ENCODE measurements at places on chromosomes 5 and 9.

DNA sequence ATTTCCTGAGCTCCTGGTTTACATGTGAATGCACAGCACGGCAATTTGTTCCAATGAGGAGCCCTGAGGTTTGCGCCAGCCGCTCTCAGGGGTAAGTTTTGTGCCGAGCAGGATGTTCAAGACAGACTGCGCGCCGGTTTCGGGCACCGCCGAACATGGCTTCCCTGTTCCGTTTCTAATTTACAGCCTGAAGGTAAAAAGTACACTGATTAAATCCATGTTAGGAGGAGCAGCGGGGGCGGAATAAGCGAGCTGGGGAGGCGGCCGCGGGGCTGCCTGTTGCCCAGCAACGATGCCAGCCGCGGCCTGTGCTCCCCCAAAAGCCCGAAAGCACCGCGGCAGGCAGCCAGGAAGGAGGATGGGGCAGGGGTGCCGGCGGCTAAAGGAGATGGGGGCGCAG, 6.4 kb downstream of the SOWAHA start:
- no peak for DNase-seq

DNA sequence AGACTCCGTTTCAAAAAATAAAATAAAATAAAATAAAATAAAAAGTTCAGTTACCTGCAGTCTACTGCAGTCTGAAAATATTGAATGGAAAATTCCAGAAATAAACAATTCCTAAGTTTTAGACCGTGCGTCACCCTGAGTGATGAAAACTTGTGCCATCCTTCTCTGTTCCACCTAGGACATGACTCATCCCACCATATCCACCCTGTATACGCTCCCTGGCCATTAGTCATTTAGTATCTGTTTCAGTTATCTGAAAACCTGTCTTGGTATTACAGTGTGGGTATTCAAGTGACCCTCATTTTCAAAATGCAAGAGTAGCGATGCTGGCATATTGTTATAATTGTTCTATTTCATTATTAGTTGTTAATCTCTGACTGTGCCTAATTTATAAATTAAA, 51.8 kb upstream of the TEX48 start:
- DNase-seq, result no peak

DNA sequence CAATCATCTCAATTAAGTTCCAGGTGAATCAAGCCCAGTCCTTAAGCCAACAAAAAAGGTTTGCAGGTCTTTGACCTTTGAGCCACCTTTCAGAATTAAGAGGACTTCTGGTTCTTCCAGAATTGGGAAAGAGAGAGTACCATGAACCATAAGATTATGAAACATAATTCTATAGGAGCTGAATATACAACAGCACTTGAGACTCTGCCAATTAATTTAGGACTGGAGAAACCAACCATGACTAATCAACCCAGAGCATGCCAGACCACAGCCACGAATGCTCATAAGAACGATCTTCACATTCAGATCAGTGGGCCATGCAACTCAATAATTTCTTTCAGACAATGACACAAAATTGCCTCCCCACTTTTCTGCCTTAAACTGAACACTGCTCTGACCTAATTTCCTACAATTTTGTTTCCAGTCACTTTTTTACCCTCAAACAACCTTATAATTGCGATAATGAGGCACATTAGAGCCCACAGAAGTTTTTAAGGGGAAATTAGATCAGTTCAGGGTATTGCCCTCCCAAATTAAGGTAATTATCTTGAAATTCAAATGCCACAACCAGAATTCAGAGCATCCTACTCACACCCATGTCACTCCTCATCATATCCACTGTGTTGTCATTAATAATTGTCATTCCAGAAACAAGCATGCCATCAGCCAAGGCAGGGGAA, 213.4 kb downstream of the ATPSCKMT start:
- no peak for DNase-seq

GRCh38 chr5:56829137-56829908, 14.0 kb downstream of the MAP3K1 start:
- DNase-seq, result no peak

DNA sequence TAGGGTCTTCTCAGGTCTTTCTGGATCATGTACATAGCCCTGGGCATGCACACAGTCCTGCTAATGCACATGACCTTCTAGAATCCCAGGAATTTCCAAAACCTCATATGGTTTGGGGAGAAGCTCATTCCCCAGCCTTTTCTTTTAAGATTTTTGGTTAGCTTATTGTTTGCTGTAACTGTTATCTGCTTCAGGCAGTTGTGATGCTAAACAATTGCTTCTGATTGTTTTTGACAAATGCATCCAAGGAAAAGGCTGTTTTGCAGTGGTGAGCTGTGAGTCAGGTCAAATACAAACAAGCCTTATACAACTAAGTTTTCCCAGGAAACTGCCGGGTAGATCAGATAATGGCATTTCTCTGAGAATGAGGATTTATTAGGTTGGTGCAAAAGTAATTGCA, 32.7 kb downstream of the SMC5 start:
- no peak for DNase-seq

- no peak for DNase-seq
Observed at GRCh38 chr5:159807586-159807985, 108.7 kb upstream of the ADRA1B start.

DNA sequence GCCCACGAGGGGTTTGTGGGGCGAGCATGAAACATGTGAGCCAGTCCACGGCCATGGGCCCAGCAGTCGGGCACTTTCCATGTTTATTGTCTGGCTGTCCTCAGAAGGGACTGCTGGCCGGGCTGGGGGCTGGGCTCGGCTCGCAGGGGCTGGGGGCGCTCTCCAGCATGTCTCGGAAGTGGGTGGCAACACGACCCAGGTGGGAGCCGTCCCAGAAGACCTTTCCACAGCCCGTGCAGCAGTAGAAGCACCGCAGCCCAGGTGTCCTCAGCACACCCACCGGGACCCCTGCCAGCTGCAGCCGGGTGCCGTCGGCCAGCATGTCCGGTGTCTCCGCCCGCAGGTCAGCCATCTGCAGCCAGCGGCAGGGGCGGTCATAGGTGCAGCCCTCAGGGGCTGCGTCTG, 4.8 kb upstream of the NRARP start:
- no peak for DNase-seq

DNA sequence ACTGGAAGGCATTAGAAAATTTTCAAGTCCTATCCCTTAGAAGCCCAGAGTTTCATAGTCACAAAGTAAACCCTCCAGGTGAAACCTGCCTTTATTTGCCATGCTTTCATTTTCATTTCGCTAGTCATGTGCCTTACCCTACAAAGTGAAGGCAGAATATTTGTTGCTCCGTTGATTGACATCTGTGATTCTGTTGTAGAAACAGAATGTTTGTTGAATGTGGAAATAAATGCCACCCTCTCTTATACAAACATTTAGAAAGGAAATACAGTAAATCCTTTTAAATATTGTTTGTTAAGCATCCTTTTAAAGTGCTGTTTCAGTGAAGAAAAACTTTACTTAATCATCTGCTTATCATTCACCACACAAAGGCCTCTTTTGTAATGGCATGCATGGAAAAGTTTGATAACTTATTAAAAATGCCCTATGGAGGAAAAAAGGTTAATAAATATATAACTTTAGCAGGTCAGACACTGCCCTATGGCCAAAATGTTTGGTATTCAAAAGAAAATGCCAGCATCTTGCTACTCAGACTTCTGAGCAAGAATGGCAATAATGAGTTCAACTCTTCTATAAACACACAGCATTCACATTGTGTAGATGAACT, 34.3 kb upstream of the CAST start:
- DNase-seq, result no peak

DNA sequence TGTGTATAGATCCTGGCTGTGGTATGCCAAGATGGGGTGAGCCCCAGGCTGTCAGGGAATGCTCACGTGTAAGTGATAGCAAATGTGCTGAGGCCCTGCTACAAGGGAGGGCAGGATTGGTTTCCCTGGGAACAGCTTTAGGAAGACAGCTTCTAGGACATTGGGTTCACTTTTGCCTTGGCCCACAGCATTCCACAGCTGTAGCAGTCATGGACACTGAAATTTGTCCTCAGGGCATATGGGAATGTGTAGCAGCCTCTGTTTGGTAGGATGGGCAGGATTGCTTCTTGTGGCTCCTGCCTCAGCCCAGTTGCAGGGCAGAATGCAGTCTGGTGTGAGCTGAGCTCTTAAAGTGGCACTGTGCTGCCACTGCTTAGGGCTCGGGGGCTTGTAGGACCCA, 1061.7 kb upstream of the WWC1 start:
- no peak for DNase-seq

DNA sequence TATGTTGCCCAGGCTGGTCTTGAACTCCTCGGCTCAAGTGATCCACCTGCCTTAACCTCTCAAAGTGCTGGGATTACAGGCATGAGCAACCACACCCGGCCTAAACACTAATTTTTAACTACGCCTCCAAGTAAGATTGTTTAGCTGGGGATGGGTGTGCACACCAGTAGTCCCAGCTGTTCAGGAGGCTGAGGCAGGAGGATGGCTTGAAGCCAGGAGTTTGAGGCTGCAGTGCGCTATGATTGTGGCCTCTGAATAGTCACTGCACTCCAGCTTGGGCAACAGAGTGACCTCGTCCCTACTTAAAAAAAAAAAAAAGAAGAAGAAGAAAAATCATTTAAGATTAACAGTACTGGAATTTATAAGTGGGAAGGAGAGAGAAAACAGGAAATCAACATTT, 90.8 kb upstream of the NR5A1 start:
- no peak for DNase-seq

GRCh38 chr5:122175852-122176251, 46.5 kb downstream of the ZNF474 start:
- DNase-seq, result no peak

GRCh38 chr9:113926211-113926610, 50.1 kb downstream of the ZNF618 start:
- DNase-seq, result no peak

DNA sequence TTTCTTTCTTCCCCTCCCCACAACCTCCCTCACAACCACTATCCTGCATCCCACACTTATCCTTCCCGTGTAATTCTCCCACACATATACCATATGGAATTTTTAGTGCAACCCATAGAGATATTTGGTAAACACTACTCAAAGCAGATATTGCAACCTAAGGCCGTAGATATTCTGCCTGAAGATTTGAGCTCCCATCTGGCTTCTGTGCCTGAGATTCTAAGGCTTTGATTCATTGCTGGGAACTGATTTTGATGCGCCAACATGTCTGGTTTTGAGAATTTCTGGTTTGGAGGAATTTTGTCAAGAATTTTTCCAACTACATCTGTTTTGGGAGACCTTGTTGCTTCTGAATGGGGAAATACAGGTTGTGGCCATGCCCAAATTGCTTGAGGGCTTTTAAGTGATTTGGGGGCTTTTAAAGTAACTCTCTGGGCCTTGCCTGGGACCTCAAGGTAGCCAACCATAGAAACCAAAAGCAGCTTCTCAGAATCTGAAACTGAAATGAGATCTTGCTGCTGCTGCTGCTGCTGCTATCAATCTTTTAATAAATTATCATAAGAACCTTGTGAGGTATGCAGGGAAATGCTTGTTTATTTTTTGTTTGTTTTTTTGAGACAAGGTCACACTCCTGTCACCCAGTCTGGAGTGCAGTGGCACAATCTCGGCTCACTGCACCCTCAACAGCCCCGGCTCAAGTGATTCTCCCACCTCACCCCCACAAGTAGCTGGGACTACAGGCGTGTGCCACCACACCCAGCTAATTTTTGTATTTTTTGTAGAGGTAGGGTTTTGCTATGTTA, 36.2 kb downstream of the PLAC8L1 start:
- DNase-seq, result no peak

DNA sequence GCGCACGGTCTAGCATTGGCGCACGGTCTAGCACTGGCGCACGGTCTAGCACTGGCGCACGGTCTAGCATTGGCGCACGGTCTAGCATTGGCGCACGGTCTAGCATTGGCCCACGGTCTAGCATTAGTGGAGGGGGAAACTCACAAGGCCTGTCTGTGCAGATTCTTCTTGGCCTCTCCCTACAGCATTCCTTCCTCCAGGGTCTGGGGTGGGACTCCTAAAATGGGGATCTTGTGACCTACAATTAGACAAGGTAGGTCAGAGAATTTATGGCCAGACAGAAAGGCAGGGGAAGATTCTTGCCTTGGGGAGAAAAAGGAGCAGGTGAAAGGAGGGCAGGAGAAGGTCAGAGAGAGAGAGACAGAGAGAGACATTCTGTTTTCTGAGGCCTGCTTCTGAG, 5.4 kb upstream of the GBGT1 start:
- DNase-seq, result no peak

GRCh38 chr5:72427016-72427415, 80.2 kb downstream of the ZNF366 start:
- no peak for DNase-seq

DNA sequence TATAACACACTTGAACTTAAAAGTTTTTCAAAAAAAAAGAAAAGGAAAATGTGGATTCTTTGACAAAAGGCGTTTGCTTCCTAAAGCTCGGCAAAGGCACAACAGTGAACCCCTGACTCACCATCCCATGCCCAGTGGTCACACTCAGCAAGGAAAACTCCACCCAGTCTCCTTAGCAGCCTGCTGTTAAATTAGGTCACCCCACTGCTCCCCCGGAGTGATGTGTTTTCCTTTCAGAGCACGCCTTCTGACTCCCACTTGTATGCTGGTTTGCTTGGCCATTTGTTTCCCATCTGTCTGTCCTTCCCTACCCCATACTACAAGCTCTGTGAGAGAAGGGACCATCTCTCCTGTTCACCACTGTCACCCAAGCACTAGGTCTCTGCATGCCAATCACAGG, 23.8 kb downstream of the RETREG1 start:
- no peak for DNase-seq

- DNase-seq, result no peak
Observed at GRCh38 chr5:108620516-108620915, 127.2 kb upstream of the FER start.

DNA sequence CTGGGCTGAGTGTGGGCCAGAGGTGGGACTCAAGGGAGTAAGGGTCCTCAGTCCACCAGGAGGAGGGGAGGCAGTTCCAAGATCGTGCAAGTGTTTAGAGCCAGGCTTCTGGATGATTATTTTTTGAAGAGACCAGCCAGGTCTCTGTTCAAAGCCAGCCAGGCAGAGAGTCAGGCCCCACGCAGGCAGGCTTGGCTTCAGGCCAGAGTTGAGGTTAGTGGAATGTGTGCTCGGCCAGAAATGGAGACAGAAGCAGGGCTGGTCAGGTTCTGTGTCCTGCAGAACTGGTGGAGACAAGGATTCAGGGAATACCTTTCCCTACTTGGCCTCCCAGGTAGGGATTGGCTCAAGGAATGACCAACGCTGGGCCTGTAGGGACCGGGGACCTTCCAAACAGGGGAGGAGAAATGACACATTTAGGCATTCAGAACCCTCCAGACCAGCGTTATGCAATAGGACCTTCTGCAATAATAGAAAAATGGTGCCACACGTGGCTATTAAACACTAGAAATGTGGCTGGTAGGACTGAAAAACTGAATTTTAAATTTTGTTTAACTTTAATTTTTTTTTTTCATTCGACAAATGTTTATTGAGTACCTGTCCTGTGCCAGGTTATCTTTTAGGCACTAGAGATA, 106.2 kb downstream of the CMYA5 start:
- no peak for DNase-seq

DNA sequence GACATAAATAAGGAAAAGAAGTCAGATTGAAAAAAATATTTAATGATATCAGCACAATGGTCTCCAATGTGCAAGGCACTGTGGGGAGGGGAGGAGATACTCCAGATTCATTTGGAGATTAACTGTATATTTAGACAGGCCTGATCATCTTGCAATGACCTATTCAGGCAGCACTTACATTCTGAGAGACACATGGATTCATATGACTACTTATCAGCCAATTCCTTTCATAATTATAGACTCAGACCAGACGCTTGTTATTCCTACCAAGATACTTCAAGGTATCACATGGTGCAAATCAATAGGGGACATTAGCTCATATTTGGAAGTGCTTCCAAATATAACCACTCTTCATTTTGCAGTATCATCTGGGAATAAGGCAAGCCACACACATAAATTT, 153.5 kb upstream of the TARS1 start:
- no peak for DNase-seq

- no peak for DNase-seq
Observed at GRCh38 chr5:39076757-39077728, 2.8 kb upstream of the RICTOR start.
